ENCODE measurements at places on chromosomes 4 and X. TPM values are rescaled to one million over a fixed set of nuclear protein-coding genes. Genes with fewer than 3 reads are reported as not detected.

PTTG2 gene
- 0.16 TPM for total RNA-seq

UGT2A1 gene
- not detected for total RNA-seq

ENPP6 gene
- not detected for total RNA-seq

DUSP9 gene
- 0.13 TPM for total RNA-seq

SLAIN2 gene
- 11.0 TPM for total RNA-seq

PARM1 gene
- under 0.01 TPM for total RNA-seq
